ENCODE measurements at places on chromosomes 1 and 21.

- peak; percentile 54 for DNase-seq
Observed at GRCh38 chr1:181044449-181044966, 10.7 kb downstream of the MR1 start.

DNA sequence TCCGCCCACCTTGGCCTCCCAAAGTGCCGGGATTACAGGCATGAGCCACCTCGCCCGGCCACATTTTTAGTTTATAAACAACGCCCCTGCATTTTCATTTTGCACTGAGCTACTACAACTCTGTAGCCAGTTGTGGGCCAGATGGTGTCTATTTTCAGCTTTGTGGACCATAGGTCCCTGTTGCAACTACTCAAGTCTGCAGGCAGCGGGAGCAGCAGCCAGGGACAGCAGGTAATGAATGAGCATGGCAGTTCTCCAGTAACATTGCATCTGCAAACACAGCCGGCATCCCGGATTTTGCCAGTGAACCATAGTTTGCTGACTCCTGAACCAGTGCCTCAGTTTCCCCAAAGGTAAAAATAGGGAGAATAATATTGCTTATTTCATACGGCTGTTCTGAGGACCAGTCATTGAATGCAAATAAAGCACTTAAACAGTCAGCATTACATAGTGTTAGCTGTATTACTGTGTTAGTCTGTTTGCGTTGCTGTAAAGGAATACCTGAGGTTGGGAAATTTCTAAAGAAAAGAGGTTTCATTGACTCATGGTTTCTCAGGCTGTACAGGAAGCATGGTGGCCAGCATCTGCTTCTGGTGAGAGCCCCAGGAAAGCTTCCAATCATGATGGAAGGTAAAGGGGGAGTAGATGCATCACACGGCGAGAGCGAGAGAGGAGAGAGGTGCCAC, 65.5 kb upstream of the SLC45A1 start:
- no peak for DNase-seq

- DNase-seq: no peak
Observed at GRCh38 chr1:46635205-46635604, 18.6 kb upstream of the MOB3C start.

DNA sequence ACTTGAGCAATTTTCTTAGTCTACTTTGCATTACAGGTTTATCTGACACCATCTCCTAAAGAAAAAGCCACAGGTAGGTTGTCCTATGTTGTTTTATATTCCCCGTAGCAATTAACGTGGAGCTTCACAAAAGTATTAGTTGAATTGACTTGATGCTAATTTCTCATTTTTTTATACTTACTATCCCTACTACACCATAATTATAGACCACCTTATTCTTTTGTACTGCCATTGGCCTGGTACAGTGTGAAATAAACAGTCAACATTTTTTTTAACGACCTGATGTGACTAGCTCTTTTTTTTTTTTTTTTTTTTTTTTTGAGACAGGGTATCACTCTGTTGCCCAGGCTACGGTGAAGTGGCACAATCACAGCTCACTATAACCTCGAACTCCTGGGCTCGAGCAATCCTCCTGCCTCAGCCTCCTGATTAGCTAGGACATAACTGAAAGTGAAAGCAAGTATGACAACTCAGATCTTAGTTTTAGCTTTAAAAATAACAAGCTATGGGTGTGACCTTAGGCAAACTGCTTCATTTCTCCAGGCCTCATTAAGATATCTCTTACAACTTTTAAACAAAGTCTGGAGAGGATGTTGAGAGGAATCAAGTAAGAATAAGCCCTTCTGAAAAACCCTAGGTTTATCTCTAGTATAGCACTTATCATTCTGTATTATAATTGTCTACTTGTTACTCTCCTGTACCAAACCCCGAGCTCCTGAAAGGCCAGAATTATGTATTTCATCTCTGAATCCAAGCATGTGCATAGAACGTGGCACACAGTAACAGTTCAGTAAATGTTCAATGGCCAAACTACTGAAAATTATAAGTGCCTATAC, 49.5 kb downstream of the LUZP1 start:
- DNase-seq: no peak

- no peak for DNase-seq
Observed at GRCh38 chr1:90186506-90187322, 191.8 kb downstream of the ZNF326 start.

GRCh38 chr1:93446837-93447451, 974 bp upstream of the FNBP1L start:
- no peak for DNase-seq

DNA sequence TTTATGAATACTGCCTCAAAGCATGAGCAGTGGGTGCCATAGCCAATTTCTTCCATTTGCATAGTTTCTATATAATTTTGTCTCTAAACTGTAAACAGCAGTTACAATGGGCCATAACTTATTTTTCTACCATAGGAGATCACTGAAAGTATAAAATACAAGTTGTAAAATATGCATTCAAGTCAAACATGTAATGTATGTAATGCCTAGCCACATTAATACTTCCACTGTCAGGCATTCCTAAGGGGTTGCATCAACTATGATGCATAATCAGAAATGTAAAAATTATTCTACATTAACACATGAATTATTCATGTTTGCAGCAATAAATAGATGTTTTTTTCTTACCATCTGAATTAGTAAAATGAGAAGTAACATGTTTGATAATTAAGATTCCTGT, 560.3 kb upstream of the ZP4 start:
- no peak for DNase-seq

DNA sequence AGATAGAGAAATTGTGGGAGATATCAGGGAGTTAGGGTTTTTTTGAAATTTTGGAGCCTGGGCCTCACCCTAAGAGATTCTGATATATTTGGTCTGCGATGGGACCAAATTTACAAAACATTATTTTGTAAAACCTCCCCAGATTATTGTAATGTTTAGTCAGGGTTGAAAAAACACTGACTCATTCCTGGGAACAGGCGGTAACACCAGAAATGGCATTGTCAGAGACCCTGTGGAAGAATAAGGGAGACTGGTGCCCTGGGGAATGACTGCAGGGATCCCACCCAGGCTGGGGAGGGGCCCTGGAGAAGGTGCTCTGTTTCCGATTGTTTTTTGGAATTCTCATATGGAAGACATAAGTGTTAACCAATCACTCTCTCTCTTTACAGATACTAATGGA, 13.1 kb upstream of the STRIP1 start:
- DNase-seq: no peak

- DNase-seq: no peak
Observed at GRCh38 chr1:239225396-239225795, 161.0 kb upstream of the CHRM3 start.
